ENCODE measurements at places on chromosomes 5 and 9.

GRCh38 chr9:133631111-133631510, 5.1 kb upstream of the DBH start:
- no peak for DNase-seq

GRCh38 chr5:173572431-173573125, 43.9 kb downstream of the BOD1 start:
- no peak for DNase-seq

DNA sequence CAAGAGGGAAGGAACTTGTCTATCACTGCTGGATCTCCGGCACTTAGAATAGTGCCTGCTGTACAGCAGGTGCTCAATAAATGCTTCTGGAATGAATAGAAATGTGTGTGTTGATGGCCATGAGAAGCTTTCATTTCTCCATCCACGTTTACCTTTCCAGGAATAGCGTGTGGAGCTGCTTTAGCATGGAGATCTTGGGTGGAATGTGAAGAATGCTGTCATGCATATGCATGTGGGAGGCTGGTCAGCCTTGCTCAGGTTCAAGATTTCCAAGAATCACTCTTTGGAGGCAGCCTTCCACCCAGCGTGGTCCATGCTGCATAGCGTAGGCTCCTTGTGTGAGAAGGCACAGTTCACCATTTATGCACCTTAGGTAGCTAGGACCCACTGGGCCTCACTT, 19.2 kb downstream of the COL15A1 start:
- DNase-seq, result no peak

DNA sequence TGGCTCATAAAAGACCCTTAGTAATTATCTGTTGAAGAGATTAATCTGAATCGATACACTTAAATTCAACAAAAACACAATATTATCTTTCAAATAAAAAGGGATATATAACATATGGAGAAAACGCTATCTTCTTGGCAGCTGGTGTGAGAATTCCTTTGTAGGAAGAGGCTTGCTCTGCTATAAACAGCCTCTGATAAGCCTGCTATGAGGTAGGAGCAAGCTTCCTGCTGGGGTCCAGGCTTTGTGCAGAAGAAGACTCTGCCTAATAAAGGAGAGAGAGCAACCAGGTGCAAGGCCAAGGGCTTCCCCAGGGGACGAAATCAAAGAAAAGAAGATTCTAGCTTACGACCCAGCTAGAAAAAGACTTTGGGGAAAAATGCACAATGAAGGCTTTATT, 43.3 kb upstream of the SSBP2 start:
- no peak for DNase-seq

GRCh38 chr5:149227168-149227826, 44.4 kb upstream of the AFAP1L1 start:
- no peak for DNase-seq

DNA sequence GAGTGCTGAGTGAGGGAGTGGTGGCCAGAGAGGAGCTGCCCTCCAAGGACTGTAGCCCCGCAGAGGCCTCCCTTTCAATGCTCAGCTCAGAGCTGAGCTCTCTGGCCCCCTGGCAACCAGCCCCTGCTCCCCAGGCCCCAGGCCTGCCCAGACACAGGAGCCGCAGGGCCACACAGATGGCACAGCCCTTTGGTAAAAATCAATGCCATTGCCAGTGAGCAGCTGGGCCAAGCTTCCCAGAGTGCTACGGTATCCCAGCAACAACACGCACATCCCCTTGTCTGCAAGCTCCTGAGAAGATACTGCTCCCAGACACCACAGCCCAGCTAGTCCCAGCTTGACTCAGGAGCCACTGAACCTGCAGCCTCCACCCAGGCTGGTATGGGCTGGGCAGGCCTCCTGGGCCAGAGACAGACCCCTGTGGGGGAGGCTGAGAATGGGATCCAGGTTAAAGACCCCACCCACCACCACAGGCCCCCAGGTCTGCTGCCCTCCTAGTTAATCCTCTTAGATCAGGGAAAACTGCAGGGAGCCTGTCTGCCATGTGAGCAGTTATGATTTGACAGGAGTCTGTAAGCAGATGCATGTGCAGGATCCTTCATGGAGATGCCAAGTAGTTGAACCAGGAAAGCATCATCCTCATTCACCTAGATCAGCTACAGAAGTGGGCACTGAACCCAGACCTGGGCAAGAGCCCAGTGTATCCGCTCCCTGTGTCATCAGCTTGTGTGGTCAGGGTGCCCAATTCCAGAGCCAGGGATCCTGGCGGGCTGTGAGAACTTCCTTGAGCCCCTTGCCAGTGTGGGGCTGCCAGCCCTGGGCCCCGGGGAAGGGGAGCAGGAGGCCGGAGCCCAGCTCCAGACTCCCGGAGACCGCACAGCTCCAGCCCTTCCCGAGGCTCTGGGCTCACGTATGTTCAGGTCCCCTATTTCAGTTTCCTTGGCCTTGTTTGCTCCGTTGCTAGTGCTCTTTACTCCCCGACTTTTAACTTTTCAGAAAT, 26.7 kb upstream of the ADAMTS2 start:
- no peak for DNase-seq

DNA sequence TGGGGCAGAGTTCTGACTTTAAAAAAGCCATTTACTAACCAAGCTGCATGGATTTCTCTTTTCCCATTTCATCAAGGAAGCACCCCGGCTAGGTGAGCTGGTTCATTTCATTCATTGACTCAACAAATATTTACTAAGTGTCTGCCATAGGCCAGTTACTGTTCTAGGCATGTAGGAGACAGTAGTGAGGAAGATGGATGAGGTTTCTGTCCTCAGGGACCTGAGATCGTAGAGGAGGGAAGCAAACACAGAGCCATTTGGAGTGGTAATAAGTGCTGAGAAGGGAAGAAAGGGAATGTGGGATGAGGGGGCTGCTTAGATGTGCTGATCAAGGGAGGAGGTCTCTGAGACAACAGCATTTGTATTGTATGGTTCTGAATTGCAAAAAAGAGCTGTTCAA, 120.4 kb downstream of the C9orf152 start:
- no peak for DNase-seq

GRCh38 chr5:112576298-112576925, 157.3 kb upstream of the EPB41L4A start:
- no peak for DNase-seq

DNA sequence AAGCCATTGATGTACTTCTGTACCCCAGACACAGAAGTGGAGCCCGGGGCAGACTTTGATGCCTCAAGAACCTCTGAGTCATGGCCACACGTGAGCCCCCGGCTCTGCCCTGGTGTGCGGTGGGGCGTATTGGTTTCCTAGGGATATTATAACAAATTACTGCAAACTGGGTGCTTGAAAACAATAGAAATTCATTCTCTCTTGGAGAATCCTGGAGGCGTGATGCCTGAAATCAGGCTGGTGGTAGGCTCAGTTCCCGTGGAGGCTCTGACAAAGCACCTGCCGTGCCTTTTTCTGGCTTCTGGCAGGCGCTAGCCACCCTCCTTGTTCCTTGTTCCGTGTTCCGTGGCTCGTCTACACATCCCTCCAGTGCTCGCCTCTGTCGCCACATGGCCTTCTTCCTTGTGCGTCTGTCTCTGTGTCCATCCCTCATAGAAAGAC, 24.2 kb downstream of the NEK6 start:
- no peak for DNase-seq

DNA sequence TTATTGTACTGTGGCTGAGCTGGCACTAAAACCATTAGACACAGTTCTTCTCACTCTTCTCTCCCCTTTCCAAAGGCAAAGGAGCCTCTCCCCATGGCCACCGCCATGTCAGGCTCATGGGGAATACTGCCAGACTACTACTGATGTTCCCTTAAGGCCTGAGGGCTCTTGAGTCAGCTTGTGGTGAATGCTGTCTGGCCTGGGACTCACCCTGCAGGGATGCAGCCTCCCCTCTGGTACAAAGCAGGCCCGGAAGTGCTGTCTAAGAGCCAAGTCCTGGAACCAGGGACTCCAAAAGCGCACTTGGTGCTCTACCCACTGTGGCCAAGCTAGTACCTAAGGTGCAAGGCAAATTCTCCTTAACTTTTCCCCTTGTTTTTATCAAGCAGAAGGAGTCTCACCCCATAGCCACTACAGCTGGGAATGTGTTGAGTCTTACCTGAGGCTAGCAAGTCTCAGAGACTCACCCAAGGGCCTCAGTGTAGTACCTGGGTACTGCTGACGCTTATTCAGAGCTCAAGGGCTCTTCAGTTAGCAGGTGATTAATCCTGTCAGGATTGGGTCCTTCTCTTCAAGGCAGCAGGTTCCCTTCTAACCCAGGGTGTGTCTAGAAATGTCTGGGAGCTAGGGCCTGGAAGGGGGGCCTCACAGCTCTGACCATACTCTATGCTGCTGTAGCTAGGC, 33.2 kb upstream of the C5orf46 start:
- no peak for DNase-seq

DNA sequence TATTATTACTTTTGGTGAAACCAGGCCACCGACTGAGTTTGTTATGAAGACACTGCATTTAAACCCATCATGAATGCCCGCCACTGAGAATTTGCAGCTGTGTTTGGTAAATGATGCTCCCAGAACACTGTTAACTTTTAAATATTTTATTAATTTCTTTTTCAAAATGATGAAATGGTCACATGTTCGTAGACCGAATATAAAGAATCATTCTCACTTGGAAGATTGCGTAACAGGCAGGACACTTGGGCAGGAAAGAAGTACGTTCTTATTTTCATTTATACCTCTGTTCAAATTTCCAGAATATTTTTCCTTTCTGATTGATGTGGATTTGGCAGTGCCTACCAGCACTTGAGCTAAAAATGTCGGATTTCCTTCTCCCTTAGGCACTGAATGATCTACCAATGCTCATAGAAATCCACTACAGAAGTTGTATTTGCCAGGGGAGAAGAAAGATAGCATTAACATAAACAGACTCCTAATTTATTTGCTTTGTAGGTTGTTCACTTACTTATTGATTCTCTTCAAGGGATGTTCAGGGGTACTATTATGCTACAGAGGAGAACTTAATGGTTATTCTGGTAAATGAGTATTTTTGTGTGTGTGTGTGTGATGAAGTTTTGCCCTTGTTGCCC, 13.8 kb downstream of the CYFIP2 start:
- no peak for DNase-seq

- no peak for DNase-seq
Observed at GRCh38 chr9:114504341-114505186, 709 bp downstream of the WHRN start.

GRCh38 chr5:171938358-171938757, 68.1 kb downstream of the FBXW11 start:
- DNase-seq, result no peak

Data from NCI-H1436 treated with DMSO at 0.1 percent for 48 hours (cell line).